ENCODE measurements at places on chromosomes 5 and 9.

- no peak for ATAC-seq
Measured at GRCh38 chr5:61277190-61277589, 54.9 kb upstream of the ZSWIM6 start.

DNA sequence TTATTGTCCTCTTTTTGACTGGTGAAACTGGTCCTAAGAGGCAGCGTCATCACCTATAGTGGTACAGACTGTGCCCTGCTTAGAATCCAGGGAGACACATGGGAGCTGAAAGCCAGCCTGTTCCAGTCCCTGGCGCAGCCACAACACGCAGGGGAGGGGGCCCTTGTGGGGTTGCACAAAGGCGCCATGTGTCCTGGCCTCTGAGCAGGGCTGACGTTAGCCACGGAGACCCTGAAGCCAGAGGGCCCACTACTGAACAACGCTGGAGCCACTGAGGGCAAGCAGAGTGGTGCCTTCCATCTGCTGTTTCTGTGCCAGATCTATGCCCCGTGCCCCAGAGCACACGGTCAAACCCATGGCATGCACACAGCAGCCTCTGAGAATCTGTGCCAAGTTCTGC is 147.3 kb downstream of the ACTL7B start:
- no peak for ATAC-seq

- no peak for ATAC-seq
Measured at GRCh38 chr5:129172580-129172979, 78.0 kb downstream of the ISOC1 start.

DNA sequence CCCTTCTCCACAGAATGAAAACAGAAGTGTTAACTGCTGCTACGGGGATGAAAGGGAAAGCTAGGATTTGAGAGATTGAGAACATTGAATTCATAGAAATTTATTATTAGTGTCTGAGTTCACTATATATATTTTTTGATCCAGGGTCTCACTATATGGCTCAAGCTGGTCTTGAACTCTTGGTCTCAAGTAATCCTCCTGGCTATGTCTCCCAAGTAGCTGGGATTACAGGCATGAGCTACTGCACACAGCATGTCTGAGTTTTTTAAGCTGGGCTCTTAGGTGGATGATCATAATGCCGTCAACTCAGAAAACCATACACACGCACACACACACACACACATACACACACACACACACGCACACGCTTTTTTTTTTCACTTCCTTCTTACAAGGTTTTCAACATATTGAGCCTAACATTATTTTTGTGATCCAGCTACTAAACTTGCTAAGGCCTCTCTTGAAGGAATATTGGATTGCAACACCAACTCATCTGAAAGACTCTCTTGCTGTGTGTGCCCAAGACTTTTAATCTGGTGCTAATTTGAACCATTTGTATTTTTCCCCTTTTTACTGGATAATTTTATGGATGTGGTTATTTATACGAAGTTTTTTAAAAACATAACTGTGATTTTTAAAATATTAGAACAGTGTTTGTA is 1045.4 kb downstream of the DTWD2 start:
- ATAC-seq: no peak

- no peak for ATAC-seq
Measured at GRCh38 chr5:89967771-89968444, 441.6 kb downstream of the CETN3 start.

GRCh38 chr5:158809310-158809850 is 290.3 kb downstream of the EBF1 start:
- no peak for ATAC-seq

GRCh38 chr5:135255461-135256178 is 143.4 kb downstream of the MACROH2A1 start:
- no peak for ATAC-seq

DNA sequence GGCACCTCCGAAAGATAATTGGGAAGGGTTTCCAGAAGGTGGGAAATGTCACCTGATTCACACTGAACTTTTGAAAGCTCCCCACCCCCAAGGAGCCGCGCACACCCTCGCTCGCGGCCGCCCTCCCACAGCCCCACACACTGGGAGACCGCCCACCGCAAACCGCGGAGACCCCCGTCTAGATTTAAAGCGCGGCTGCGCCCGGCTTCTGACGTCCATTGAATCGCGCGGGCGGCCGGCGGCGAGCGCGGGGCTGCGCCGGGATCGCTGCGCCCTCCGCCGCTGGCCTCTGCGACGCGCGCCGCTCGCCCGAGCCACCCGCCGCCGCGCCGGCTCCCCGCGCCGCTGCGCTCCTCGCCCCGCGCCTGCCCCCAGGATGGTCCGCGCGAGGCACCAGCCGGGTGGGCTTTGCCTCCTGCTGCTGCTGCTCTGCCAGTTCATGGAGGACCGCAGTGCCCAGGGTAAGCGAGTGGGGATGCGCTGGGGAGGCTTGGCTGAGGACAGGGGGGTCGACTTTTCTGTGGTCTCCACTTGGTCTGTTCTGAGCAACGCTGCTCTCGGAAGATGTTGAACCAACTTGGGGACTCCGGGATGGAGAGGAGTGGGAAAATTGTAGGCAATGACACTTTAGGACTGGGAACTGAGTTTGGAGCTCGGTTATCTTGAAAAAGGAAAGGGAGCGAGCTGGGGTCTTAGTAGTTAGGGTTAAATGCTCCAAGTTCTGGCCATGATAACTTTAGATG is at the start of gene FST:
Gene FST (plus strand): TSS at position 214 of the 743 bp plus-strand sequence. CDS start 163 bp downstream, at position 377.
- no peak for ATAC-seq

GRCh38 chr5:61416010-61416409 is 84.0 kb downstream of the ZSWIM6 start:
- peak; percentile 81 for ATAC-seq

GRCh38 chr5:134003064-134003816 is 1.5 kb downstream of the VDAC1 start:
- ATAC-seq: no peak

DNA sequence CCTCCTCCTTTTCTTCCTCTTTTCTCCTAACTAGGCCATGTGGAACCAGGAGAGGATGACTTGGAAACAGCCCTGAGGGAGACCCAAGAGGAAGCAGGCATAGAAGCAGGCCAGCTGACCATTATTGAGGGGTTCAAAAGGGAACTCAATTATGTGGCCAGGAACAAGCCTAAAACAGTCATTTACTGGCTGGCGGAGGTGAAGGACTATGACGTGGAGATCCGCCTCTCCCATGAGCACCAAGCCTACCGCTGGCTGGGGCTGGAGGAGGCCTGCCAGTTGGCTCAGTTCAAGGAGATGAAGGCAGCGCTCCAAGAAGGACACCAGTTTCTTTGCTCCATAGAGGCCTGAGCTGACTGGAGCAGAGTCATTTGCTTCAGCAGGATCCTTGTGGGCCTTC is 13.7 kb downstream of the NUDT2 start:
- no peak for ATAC-seq

- ATAC-seq: no peak
Measured at GRCh38 chr9:3299872-3300271, 225.9 kb downstream of the RFX3 start.

DNA sequence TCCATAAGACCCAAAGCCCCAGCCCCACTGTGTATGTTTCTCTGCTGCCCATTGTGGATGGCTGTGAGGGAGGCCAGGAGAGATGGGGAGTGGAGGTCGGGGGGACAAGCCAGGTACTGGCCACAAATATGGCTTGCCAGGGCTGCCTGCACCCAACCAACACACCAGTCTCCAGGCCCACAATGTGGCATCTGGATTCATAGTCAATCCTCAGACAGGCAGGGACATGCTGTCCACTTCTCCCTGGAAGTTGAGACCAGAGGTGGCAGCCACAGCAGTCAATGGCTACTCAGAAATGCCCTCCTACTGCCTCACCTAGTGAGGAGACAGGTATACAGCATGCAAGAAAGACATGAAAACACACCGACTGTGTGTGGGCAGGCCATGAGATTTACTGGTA is 61.2 kb upstream of the SLC25A51 start:
- ATAC-seq: no peak

DNA sequence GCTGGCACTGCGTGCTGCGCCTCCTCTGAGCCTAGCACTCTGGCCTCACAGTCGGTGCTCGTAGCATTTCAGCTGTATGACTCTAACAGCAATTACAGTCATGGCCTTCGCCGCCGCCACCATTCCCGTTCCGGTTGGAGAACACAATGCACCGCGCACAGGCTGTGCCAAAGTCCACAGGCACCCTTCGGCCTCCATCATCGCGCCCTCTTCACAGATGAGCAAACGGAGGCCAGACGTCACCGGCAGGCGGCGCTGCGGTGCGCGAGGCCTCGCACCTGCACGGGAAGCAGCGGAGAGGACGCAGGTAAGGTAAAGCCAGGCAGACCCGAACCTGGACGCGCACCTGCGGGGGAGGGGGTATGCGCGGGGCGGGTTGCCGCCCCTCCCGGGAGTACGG is 128.9 kb downstream of the BARX1 start:
- ATAC-seq: peak; percentile 70

DNA sequence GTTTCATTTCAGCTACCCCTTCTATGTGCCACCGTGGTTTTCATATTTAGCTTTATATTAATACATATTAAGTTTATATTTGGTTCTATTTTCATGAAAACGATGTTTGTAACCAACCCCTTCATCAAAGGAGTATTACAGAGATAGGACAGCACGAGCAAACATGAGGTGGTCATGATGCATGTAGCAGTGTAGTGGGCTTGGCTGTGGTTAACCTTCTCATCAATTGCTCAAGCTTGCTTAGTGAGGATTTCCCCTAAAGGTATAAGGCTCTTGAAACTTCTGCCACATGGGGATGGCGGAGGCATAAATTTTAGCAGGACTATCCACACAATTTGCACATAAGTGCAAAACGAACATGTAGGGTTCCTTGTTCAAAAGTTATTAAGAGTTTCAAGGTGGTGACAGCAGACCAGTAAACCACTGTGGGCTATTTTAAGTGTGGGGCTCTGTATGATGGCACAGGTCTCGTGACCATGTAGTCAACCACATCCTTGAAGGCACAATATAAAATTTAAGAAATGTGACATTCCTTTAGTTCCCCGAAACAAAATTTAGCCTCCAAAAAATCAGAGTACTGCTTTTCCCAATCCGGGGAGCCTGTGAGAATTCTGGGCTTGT is 24.8 kb downstream of the TMEM174 start:
- no peak for ATAC-seq

GRCh38 chr5:169580964-169581363 is 2.6 kb upstream of the SPDL1 start:
- no peak for ATAC-seq

- ATAC-seq: no peak
Measured at GRCh38 chr5:51172903-51173626, 210.2 kb upstream of the ISL1 start.

DNA sequence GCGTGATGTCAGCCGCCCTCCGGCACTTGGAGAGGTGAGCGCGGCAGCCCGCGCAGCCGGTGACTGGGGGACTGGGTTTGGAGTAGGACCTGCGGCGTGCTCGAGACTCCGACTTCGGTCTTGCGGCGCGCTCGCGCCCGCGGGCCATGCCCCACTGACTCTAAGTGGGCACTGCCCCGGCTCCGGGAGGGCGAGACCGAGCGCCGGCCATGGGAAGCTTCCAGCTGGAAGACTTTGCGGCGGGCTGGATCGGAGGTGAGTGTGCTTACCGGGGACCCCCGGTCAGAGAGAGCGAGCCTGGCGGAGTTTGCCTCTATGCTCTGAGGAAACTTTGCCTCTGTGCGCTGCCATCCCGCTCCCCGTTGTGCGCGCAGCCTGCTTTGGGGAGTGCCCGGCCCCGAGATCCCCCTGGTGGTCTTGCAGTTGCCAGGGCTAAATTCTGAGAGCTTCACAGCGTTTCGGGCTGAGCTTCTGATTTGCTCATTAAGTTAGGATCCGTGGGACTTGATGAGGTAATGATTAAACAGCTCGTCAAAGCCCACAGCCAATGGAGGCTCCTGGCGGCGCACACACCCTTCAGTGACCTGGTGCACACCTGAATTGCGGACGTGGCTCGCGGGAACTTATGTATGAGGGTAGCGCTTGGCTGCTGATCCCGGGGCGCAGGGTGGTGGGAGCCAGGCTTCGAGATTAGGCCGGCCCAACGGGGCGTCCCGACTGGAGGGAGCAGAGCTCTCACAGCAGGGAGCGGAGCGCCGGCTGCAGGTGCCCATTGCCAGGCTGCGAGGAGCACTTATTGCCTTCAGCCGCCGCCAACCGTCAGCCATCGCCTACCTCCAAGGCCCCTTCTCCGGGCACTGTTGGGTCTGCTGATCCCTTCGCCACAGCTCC is at the start of gene SLC25A48:
Gene SLC25A48 (plus strand): TSS at position 25 of the 891 bp plus-strand sequence. CDS start 185 bp downstream, at position 210.
- no peak for ATAC-seq

- ATAC-seq: no peak
Measured at GRCh38 chr9:79287708-79288290, 284.0 kb upstream of the TLE4 start.

DNA sequence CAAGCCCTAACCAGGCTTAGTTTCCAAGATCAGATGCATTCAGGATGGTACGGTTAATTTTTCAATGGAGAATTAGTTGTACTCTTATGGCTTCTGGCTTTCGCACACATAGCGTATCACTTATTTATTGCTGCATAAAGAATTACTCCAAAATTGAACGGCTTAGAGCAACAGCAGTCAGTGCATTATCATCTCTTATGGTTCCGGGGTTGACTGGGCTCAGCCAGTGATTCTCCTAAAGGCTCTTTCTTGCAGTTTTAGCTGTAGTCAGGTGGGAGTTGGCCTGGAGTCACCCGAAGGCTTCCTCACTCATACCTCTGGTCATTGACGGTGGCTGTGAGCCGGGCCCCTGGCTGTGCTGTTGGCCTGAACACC is 595 bp upstream of the GRHPR start:
- peak; percentile 15 for ATAC-seq

DNA sequence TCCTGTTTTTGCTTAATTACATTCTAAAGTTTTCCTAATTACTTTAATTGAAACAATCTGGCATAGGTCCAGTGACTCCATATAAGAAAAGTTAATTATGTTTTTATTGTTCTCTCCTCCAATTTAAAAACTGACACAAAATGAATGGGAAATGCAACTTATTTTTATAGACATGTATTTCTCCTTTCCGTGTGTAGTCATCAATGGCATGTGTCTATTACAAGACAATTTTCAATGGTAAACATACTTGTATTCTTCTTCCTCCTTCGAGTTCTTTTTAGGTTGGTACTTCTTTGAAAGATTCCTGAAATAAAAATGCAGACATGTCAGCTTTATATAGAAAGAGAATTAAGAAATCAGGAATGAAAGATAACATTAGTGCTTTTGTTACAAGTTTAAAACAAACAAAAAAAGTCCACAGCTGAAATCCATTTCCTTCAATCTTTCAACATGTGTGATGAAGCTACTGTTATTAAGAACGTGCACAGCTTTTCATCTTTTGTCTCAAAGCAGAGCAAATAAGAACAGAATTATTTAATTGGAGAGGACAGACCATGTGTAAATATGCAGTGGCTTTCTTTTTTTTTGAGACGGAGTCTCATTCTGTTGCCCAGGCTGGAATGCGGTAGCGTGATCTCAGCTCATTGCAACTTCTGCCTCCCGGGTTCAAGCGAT is 63.8 kb downstream of the FNBP1 start:
- ATAC-seq: no peak

DNA sequence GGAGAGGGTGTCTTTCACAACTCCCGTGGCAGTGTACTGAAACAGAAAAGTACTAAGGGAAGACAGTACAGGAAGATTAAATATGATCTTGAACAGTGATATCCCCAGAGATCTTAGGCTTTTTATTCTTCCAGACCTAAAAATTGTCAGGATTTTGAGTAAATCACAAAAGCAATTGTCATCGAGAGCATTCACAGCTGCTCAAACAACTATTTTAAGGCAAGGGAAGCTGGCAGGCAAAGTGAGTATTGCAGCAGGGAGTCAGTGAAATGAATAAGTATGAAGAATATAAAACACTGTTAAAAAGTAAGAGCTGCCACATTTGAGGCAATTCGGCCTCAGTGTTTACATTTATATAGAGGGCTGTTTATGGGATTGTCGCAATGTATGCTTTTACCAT is 479.0 kb downstream of the CAAP1 start:
- ATAC-seq: no peak

All from activated T-helper 17 cell treated with anti-CD3 and anti-CD28 coated beads, Interleukin-2, amount 50 U/mL, for 72 hours (primary cell).